GM12878 (cell line): ENCODE measurements at places on chromosomes 11 and 22. TPM values are rescaled to one million over a fixed set of nuclear protein-coding genes. Genes with fewer than 3 reads are reported as not detected.

The IGHMBP2 gene
- 17.1 and 20.1 TPM in 2 replicates for total RNA-seq

DNA sequence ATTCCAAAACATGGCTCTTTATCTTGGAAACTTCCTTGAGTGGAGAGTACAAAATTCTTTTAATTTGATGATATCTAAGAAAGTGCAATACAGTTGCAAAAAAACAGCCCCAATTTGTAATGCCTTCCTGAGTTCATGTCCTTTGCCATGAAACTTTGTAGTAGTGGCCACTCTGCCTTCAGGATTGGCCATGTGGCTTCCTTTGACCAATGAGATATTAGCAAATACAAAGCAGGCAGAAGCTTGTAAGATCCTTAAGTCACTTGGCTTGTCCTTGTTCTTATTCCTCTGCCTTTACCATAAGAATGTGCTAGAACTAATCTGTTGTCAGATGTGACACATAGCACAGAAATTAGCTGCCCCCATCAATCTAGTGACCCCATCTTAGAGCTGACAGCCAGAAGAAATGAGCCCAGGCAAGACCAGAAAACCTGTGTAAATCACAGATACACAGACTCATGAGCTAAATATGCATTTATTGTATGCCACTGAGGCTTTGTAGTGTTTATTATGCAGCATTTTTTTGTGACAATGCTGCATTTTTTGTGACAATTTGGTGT lies 29.8 kb upstream of the BLID start:
- no peaks in the 10 kb centered on the region for H3K4me1 ChIP-seq
- H3K36me3 ChIP-seq = no peaks in the 10 kb centered on the region
- no peak for DNase-seq
- no peak overlapping the region for H3K27ac ChIP-seq

GRCh38 chr22:23220485-23221350 lies 40.4 kb downstream of the BCR start:
- H3K27me3 ChIP-seq = no peaks in the 10 kb centered on the region
- peaks cover 5% of the 10 kb centered on the region for H3K36me3 ChIP-seq
- peak overlapping the region; percentile 24; the same call in 1 of the 2 replicates for H3K4me3 ChIP-seq
- no peak for DNase-seq
- peak overlapping the region; percentile 72 for H3K27ac ChIP-seq

The MAP6 gene
- 0.21 TPM in 1 of 2 replicates, not detected in the other for total RNA-seq

The FZD4 gene
- 0.05 and 0.13 TPM in 2 replicates for total RNA-seq

- DNase-seq = no peak
- H3K27ac ChIP-seq = peak overlapping the region; percentile 98
- no peaks in the 10 kb centered on the region for H3K27me3 ChIP-seq
Measured at GRCh38 chr11:33256031-33256812, 959 bp upstream of the HIPK3 start.

DNA sequence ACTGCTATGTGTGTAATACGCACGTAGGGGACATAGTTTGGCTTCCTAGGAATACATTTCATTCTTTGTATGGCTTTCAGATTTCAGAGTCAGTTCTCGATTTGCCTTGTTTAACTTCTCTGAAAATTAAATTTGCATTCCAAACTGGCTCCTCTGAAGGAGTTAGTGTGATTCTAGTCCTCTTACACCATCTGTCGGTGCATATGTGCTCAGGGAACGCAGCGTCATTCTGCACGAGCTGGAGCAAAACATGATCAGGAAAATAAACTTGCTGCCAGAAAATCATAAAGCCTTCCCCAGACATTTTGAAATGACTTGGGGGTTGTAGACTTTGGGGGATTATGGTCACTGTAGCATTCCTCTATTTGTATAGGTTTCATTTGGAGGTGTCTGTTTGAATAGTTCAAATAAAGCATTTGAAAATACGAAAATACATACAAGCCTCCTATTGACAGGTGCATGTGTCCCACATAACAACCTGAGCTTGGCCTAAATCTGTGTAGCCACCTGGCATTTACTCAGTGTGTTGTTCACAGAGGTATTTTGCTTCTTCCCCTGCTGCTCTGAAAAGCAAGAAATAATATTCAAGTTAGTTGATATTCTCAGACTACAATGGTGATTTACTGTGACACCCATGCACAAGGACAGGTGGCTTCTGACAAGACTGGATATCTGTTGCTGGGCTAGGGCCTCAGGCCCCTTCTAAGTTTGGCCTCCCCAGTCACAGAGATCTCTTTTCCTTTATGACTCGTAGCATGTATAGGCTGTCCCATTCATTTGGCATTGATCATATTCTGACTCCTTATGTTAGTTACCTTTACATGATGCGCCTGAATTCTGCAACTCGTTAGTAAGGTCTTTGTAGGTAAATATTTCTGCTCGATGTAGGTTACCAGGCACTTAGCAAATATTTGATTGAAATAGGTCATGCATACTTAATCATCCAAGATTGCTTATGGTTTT lies 81.6 kb upstream of the SORL1-AS1 start:
- H3K36me3 ChIP-seq = peaks cover 35% of the 10 kb centered on the region
- no peak overlapping the region for H3K4me3 ChIP-seq
- DNase-seq = no peak
- H3K27ac ChIP-seq = no peak overlapping the region
- peaks cover 45% of the 10 kb centered on the region for H3K4me1 ChIP-seq

- H3K27me3 ChIP-seq = no peaks in the 10 kb centered on the region
- H3K4me1 ChIP-seq = no peaks in the 10 kb centered on the region
- H3K4me3 ChIP-seq = no peak overlapping the region
- no peak for DNase-seq
- H3K27ac ChIP-seq = no peak overlapping the region
Measured at GRCh38 chr11:94882931-94883330, 90.4 kb downstream of the CWC15 start.

DNA sequence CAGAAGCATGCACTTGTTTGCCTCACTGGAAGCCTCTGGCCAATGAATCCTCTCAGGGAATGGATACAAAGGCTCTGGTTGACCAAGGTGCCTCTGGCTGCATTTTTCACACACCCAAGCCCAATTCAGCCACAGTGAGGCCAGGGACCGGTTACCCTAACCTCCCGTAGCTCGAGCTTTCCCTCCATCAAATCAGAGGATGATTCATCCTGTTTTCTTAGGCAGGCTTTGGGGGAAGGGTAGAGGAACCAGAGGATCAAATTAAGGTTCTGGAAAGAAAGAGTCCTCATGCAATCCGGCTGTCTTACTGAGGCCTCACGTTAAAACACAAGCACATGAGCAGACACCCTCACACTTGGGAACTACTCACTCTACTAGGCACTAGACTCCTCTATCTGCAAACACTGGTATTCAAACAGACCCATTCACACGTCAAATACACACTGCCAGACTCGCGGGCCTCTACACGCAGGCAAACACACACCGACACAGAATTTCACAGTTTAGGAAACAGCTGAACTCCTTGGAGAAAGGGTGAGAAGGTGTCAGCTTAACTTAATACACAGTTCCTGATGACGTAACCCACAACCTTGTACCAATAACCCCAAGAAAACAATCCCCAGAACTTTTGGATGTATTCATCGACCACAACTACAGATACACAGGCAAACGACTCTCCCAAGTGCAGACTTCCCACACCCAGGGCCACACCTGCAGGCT lies 12.4 kb downstream of the NRXN2 start:
- no peak for DNase-seq
- H3K4me1 ChIP-seq = peaks cover 7% of the 10 kb centered on the region
- peaks cover 10% of the 10 kb centered on the region; the same call in 1 of the 2 replicates for H3K27me3 ChIP-seq

GRCh38 chr11:2164861-2165555 lies 4.0 kb upstream of the INS start:
- no peaks in the 10 kb centered on the region for H3K36me3 ChIP-seq
- H3K27ac ChIP-seq = no peak overlapping the region
- no peak for DNase-seq
- H3K4me1 ChIP-seq = no peaks in the 10 kb centered on the region
- no peak overlapping the region for H3K4me3 ChIP-seq

The GSTT2 gene
- total RNA-seq = not detected in 2 replicates

DNA sequence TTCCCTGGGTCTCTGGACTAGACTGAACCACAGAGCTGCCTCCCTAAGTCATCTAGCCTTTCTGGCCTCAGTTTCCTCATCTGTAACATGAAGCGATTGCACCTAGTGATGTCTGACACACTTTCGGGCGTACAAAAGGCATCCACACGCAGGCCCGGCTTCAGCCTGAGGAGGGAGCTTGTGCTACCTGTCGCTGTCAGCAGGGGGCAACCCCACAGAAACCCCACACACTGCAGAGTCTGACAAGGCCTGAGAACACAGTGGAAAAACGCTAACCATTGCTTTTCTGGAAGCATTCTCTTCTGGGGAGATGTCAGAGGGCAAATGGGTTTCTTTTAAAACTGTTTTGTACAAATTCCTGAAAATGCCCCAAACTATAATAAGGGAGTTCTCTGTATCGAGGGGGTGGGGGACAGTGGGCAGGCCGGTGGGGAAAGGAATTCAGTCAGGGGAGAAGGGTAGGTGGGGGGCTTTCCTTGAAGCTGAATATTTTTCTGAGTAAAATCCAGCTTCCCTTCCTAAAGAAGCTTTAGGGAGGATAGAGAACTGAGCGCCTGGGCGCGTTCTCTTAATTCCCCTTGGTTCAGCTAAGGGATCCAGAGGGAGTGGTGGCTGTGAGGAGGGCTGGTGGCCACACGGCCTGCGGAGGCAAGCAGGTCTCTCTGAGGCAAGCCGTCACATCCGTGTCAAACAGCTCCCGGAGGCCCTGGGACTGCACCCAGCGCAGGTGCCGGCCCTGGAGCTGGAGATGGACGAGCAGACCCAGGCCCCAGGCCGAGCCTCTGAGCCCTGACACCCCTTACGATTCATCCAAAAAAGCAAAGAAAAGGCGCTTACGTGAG lies 533 bp downstream of the ELF5 start:
- H3K36me3 ChIP-seq = no peaks in the 10 kb centered on the region
- no peaks in the 10 kb centered on the region for H3K27me3 ChIP-seq
- H3K4me3 ChIP-seq = no peak overlapping the region
- H3K27ac ChIP-seq = no peak overlapping the region
- peak; percentile 7 for DNase-seq
- no peaks in the 10 kb centered on the region for H3K4me1 ChIP-seq

- no peak overlapping the region for H3K4me3 ChIP-seq
- H3K27me3 ChIP-seq = no peaks in the 10 kb centered on the region
- no peak for DNase-seq
- H3K27ac ChIP-seq = no peak overlapping the region
Measured at GRCh38 chr11:69376155-69377028, 82.4 kb downstream of the MYEOV start.

GRCh38 chr22:19386248-19386647 lies 45.3 kb downstream of the HIRA start:
- H3K27ac ChIP-seq = no peak overlapping the region
- H3K36me3 ChIP-seq = peaks cover 26% of the 10 kb centered on the region
- DNase-seq = no peak

DNA sequence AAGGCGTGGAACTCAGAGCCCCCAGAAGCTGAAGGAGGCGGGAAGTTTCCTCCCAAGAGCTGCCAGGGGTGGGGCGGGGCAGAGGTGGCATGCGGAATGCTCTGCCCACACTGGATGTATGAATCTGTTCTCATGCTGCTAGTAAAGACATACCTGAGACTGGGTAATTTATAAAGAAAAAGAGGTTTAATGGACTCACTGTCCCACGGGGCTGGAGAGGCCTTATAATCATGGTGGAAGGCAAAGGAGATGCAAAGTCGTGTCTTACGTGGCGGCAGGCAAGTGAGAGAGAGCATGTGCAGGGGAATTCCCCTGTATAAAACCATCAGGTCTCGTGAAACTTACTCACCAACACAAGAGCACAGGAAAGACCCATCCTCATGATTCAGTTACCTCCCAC lies 57.6 kb downstream of the SMIM38 start:
- peak; percentile 35 for DNase-seq
- H3K27me3 ChIP-seq = no peaks in the 10 kb centered on the region
- no peak overlapping the region for H3K4me3 ChIP-seq
- no peaks in the 10 kb centered on the region for H3K36me3 ChIP-seq
- peaks cover 20% of the 10 kb centered on the region for H3K4me1 ChIP-seq

The SGSM1 gene
- total RNA-seq = not detected in 2 replicates

- no peak for DNase-seq
- H3K4me3 ChIP-seq = no peak overlapping the region
Measured at GRCh38 chr11:111462329-111462728, 49.9 kb downstream of the BTG4 start.

DNA sequence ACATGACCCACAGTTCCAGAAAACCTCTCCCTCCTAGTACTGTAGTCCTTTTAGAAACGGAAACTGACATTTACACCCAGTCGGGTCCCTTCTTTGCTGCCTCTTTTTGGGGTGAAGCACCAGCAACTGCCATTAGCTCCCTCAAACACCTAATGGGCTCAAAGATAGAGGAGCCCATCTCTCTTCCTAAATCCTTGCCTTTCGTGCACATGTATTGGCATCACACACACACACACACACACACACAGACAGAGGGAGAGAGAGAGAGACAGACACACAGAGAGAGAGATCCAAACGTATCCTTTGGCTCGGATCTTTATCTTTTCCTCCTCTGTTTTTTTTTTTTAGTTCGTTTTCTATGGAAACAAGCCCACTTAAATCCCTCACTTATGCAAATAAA lies 716 bp downstream of the GRM5 start:
- no peak overlapping the region for H3K27ac ChIP-seq
- no peaks in the 10 kb centered on the region for H3K4me1 ChIP-seq
- H3K4me3 ChIP-seq = no peak overlapping the region

DNA sequence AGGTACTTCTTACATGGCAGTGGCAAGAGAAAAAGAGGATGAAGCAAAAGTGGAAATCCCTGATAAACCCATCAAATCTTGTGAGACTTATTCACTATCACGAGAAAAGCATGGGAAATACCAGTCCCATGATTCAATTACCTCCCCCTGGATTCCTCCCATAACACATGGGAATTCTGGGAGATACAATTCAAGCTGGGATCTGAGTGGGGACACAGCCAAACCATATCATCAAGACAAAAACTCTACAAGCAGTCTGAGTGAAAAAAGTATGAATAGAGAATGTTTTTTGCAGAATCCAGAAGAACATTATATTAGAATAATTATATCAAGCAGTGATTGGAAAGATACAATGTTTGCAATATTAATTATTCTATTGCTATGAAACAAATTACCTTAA lies 893.7 kb downstream of the FAM181B start:
- no peaks in the 10 kb centered on the region for H3K36me3 ChIP-seq
- H3K4me3 ChIP-seq = no peak overlapping the region
- no peaks in the 10 kb centered on the region for H3K4me1 ChIP-seq

DNA sequence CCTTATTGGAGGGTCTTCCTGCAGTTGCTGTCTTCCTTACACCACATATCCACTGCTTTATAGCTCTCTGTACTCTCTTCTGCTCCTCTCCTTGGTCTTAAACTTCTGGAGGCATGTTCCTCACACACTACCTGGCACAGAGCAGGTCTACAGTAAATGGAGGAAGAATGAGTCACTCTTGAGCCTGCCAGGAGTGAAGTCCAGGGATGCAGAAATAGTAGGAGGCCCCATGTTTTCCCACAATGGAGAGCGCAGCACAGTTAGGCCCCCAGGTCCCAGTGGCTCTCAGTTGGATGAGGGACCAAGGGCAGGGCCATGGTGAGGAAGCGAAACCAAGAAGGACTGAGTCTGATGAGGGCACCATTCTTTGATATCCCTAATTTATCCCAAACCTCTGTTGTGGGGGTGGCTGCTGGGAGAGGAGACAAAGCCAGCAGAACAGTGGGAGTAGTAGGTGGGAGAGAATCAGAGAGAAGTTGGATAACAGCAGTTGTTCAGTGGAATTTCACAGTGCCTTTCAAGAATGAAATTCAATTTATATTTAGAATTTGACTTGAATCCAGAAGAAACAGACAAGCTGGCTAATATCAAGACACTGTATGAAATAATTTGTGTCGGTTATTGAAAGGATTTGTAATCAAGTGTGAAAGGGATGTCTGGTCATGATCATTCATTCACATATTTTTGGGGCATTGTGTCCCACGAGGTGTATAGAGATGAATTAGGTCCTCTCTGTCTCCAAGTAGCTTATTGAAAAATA lies 187.8 kb downstream of the HIPK3 start:
- no peaks in the 10 kb centered on the region for H3K36me3 ChIP-seq
- no peak overlapping the region for H3K27ac ChIP-seq
- no peaks in the 10 kb centered on the region for H3K27me3 ChIP-seq
- DNase-seq = no peak
